Mesenteric fat pad (tissue), 1 donor: ENCODE measurements at places on chromosomes 7 and 10. TPM values are rescaled to one million over a fixed set of nuclear protein-coding genes. Genes with fewer than 3 reads are reported as not detected.
A peak's percentile ranks its signal among the peaks of the same experiment; 100 is the strongest.

Gene NCAPG2
- 4.7 TPM for total RNA-seq

Gene ANKRD30A
- 3.5 TPM for total RNA-seq

GRCh38 chr10:108872854-108873253 lies 1050.5 kb downstream of the XPNPEP1 start:
- no peak for DNase-seq

- DNase-seq: no peak
Observed at GRCh38 chr10:17394854-17395253, 59.5 kb downstream of the ST8SIA6 start.

- DNase-seq: no peak
Observed at GRCh38 chr7:37912756-37913155, 3.9 kb downstream of the SFRP4 start.

- peak; percentile 100 for DNase-seq
Observed at GRCh38 chr7:74173866-74174605, at the start of gene EIF4H. TSS of gene EIF4H (plus strand) at chr7:74174356. CDS start at chr7:74174384, 28 bp downstream.

DNA sequence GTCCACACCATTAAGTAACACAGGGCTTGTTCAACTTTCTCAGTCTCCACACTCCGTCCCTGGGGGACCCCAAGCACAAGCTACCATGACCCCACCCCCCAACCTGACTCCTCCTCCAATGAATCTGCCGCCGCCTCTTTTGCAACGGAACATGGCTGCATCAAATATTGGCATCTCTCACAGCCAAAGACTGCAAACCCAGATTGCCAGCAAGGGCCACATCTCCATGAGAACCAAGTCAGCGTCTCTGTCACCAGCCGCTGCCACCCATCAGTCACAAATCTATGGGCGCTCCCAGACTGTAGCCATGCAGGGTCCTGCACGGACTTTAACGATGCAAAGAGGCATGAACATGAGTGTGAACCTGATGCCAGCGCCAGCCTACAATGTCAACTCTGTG lies 81.1 kb upstream of the SAMD8 start:
- DNase-seq: peak; percentile 49

GRCh38 chr10:93236393-93237040 lies 162.8 kb downstream of the CYP26A1 start:
- DNase-seq: no peak
